ENCODE measurements at places on chromosomes 7 and 10.

DNA sequence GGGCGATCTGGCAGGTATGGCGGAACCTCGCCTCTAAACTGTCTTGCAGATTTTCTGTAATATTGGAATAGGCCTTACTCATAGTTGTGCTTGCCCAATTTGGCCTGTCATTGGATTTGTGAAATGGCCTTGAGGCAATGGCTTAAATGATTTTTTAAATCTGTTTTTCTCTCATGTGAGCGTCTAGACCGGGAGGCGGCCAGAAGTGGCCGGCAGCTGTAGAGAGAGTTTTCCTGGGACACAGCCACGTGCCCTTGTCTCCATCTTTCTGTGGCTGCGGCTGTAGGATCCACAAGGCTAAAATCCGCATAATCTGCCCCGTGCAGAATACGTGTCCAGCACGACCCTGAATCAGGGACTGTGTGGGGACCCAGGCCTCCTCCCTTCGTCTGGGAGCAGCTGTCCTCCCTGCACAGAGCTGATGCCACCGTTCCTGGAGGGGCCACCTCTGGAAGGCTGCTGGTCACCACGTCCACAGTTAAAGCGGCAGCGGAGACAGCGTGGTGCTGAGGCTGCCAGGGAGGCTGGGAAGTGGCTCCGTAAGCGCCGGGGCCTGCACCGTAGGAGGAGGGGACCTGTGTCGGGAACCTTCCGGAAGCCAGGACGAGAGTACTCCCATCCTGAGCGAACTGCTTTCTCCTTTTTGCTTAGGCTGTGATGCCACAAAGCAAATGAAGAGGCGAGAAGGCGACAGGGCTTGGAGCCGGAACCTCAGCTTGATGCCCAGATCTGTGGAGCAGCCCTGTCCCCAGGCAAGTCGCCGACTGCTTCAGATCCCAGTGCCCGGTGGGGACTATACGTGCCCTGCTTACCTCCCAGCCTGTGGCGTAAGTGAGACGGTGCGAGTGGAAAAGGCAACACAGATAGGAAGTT is 99.8 kb downstream of the DYNC2I1 start:
- no peak for DNase-seq

DNA sequence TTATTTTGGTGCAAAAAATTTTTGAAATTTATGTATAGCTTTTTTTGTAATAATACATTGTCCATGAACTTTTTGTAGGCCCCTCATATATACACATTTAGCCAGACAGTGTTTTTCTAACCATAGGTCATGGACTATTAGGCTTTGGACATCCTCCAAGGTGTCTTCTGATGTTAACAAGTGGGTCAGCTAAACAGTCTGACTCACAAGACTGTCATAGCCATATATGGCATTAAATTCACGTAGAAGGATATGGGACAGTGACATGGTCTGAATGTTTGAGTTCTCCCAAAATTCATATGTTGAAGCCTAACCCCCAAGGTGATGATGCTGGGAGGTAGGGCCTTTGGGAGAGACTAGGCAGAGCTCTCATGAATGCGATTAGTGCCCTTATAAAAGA is 14.0 kb upstream of the NUB1 start:
- no peak for DNase-seq

GRCh38 chr7:156602283-156602682 is 38.3 kb upstream of the RNF32 start:
- DNase-seq, result no peak

GRCh38 chr7:77293046-77293445 is 93.4 kb upstream of the FGL2 start:
- DNase-seq, result no peak

DNA sequence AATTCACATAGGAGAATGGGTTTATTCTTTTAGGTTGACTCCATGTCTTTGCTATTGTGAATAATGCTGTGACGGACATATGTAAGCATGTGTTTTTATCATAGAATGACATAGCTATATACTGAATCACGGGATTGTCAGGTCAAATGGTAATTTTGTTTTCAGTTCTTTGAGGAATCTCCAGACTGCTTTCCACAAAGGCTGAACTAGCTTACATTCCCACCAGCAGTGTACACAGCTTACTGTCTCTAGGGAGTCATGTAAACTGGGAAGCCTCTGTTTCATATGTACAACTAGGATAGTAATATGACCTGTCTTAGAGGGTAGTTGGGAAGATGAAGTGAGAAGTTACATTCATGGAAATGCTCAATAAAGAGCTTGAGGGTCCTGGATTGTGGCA is 6.8 kb upstream of the C10orf120 start:
- DNase-seq, result no peak

DNA sequence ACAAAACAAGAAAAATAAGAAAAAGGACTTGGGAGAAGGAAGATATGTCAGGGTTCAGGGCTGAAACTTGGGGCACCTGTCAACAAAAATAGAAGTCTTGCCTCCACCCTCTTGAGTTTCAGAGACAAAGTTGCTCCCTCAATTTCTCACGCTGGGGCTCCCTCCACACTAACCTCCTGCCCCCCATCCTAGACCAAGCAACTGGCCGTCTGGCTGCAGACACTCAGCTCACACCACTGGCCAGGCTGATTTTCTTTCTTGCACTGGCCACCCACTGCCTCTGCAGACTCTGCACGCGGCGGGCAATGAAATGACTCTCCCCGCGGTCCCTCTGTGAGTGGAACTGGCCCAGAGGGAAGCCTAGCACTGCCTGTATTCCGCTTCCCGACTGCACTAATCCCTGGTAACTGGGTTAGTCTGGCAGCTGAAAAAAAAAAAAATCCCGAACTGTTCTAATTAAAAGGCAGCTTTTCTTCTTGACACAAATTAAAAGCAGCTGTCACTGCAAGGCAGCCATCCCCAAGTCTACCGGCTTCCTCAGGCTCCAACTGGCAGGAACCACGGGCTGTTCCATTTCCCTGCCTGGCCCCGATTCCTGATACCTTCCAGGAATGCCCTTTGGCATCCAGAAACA is 83.5 kb downstream of the SPDYE5 start:
- no peak for DNase-seq

- DNase-seq, result no peak
These were observed 326.3 kb upstream of the DGKB start for GRCh38 chr7:15228831-15229230.

DNA sequence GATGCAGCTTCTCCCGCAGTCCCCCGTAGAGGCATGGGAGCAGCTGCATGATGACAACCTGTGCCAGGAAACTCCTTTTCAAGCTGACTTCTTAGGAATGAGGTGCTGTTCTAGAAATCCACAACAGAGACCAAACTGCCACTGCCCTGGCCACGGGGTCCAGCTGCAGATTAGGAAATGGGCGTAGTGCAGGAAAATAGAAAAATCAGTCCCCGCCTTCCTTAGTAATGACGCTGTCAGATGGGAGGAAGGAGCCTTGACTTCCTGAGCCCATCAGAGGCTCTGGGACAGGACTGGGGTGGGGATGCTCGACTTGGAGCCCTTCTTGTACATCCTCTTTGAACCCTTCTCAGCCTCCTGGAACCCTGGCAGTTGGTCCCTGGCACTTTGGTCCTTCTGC is 227.8 kb upstream of the GRB10 start:
- DNase-seq, result no peak

GRCh38 chr7:151336027-151336708 is 5.4 kb upstream of the NUB1 start:
- DNase-seq, result no peak

- DNase-seq, result no peak
These were observed 67.8 kb downstream of the ABI1 start for GRCh38 chr10:26792758-26793495.

GRCh38 chr7:118734541-118734940 is 510.0 kb downstream of the ANKRD7 start:
- DNase-seq, result no peak

Measured in NCI-H1092 treated with DMSO at 0.1 percent for 48 hours (cell line).